EH (cell line): ENCODE measurements at places on chromosomes 4 and X.

DNA sequence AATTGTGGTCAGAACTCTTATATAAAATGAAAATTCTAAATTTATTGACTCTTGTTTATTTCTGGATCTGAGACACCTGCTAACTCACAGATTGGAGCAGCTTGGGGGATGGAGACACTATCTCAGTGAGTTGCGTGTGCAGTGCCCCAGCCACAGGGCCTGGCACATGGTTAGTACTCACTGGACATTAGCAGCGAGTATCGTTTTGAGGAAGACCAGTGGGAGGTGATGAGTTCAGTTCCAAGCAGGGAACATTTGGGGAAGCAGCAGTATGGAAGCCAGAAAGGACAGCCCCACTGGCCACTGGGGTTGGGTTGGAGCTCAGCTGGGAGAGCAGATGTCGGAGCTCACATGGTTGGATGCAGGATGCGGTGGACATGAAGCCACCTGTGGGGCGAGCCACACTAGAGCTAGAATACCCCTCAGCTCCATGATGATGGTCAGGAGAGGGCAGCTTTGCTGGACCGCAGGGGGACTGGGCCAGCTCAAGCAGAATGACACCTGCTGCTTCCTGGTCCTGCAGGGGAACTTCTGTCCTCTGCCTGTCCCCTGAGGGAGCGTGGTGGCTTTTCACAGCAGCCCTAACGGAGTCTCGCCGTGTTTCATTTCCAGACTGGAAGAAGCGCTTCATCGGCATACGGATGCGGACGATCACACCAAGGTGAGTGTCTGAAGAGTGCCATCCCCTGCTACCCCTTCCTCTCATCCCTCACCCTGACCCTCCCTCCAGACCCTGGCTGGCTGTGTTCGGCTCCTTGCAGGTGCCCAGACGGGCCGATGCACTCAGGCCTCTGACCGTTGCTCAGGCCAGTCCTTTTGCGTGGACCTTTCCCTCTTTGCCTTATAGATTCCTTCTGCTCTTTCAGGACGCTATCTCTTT is 32.5 kb downstream of the HTRA3 start:
- no peak for DNase-seq

DNA sequence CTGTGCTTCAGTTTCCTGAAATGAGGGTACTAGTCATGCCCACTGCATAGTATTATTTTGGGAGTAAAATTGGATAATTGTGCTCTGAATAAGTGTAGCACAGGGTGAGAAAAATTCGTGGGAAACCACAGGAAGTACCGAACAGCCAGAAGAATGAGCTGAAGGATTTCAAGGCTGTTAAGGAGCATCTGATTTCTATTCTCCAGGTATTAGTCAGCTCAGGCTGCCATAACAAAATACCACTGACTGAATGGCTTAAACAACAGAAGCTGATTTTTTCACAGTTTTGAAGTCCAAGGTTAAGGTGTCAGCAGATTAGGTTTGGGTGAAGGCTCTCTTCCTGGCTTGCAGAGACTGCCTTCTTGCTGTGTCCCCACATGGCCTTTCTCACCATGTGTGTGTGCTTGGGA is 41.9 kb downstream of the WWC2 start:
- peak; percentile 92 for DNase-seq

DNA sequence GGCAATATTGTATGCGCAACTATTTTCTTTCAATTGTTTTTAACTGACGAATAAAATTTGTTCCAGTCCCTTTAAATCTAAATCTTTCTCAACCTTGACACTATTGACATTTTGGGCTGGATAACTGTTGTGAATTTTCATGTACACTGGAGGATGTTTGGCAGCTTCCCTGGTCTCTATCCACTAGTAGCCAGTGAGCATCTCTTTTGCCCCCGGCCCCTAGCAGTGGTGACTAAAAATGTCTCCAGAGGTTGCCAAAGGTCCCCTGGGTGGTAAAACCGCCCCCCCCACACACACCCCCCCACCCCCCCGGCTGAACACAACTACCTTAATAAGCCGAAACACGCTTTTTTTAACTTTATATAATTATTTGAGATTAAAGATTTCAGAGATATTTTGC is 514 bp downstream of the FANCB start:
- no peak for DNase-seq

- DNase-seq: no peak
Measured at GRCh38 chr4:163558539-163559044, 64.1 kb downstream of the TMA16 start.

DNA sequence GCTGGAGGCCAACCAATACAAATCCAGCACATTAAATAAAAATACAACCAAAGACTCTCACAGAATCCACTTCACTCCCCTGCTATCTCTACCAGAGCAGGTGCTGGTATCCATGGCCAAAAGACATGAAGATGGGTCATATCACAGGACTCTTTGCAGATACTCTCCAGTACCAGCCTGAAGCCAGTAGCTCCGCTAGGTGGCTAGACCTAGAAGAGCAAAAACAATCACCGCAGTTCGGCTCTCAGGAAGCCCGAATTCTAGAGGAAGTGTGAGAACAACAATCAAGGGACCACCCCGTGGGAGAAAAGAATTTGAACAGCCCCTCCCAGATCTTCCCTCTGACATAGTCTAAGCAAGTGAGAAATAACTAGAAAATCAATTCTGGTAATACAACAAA is 20.2 kb downstream of the CLIC2 start:
- DNase-seq: no peak

DNA sequence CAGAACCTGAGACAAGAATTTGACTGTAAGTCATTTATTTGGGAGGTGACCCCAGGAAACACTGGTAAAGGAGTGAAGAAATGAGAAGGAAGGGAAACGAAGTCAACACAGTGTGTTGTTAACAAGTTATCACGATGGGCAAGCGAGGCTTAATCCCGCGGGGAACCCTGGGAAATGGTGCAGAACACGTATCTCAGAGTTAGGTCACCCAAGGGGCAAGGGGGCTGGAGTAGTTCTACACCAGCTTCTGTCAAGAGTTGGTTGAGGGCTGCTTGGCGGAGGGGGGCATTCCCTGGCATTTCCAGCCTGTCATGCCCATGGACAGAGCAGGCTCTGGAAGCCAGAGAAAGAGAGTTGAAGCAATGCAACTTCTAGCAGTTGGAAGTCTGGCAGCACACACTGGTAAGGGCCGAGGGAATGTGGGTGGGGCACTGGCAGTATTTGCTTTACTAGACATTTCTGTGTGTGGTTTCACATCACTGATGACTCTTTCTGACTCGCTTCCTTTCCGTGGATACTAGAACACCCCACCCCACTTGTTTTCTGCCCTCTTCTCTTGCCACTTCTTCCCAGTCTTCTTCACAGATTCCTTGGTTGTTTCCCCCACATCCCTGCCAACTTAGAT is 52.2 kb upstream of the ADGRG2 start:
- peak; percentile 32 for DNase-seq
